ENCODE measurements at places on chromosomes 1 and 21. TPM values are rescaled to one million over a fixed set of nuclear protein-coding genes. Genes with fewer than 3 reads are reported as not detected.

- no peak for DNase-seq
Observed at GRCh38 chr1:162872981-162873380, 12.0 kb upstream of the CCDC190 start.

DNA sequence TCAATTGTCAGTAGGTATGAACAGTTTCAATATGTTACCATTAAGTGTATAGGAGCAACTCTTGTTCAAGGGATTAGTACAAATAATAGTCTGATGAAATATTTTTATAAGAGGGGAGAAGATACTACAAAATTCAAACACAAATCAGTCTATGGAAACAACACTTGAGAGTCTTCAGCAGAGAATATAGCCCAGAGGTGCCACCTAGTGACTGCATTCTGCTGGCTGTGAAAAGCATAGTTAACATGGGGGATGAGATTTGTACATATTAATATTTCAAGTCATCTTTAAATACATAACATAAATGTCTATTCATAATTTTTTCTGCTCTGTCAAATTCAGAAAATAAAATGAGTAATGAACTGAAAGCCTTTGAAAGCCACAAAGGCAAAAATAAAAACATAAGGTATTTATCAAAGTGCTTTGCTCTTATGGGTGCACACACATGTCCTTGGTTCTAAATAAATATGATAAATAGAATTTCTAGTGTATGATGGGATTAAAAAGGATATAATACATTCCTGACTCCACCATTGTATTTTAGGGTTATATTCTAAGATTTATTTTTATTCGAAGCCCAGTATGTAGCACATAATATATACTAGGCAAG, 440.9 kb upstream of the ZRANB2 start:
- DNase-seq, result no peak

GRCh38 chr1:6601049-6601922, 1.4 kb downstream of the KLHL21 start:
- peak; percentile 94 for DNase-seq

DNA sequence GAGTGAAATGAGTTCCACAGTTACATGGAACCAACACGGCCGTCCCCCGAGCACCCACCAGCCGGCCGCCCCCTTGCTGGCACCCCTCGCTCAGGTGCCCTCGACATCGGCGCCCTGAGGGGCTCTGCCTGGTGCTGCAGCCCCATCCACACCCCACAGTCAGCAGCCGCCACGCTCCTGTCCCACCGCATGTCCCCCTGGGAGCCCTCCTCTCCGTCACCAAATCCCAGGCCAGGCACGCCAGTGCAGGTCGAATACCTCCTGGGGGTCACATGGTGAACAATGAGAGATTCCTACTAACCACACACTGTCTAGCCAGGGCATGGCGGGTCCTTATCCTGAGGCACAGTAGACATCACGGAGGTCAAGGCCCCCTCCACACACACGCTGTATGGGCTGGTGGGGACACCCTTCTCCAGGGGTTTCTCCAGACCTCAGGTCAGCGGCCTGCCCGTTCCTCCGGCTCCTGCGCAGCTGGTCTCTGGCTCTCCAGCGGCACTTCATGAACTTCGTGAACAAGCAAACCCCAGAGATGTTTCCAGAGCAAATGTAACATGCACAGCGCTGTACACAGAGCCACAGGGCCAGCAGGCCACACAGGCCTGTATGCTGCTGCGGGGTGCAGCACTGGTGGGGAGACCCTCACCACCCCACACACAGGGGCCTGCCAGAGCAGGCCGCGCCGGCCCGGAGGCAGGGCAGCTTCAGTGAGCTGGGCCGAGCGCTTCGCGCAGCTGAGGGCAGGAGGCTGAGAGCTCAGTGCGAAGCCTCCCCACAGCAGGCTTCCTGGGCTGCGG, 21.8 kb downstream of the POFUT2 start:
- DNase-seq, result peak; percentile 80

- DNase-seq, result no peak
Observed at GRCh38 chr1:7225711-7226505, 440.7 kb downstream of the CAMTA1 start.

DNA sequence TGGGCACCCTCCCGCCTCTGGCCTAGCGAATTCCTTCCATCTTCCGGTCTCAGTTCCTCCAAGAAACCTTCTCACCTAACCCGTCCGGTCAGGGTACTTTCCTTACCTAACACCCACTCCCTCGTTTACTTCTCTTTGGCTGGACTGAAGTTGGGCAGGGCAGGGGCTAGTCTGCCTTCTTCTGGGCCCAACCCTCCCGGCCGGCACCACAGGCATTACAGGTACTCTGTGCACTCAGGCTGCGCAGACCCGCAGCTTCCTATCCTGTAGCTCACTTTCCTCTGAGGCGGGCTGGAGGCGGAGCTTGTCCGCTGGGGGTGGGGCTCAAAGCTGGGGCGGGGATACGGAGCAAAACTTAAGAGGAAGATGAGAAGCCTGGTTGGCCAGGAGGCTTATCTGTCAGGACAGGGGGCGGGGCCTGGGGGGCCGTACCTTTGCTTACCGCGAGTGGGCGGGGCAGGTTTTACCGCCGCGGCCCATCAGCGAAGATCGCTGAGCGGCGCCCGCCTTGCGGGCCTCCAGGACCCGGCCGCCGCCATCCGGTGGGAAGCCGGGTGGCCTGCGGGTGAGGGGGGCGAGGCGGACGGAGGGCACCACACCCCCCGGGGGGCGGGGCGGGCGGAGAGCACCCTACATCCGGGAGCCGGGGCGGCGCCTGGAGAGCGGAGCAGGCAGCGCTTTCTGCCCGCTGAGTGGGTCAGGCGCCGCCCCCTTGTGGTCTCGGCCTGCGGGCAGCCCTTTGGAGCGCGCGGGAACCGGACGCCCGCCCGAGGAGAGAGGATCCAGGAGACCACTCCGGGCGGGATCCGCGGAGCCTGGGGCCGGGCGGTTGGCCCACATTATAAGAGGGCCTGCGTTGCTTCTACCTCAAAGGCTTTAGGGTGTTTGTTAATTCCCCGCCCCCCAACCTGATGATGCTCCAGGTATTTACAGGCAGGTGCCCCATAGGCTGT, 31.9 kb downstream of the ZNF648 start:
- DNase-seq, result peak; percentile 98

GRCh38 chr1:234702342-234703000, 92.5 kb upstream of the IRF2BP2 start:
- no peak for DNase-seq

- no peak for DNase-seq
Observed at GRCh38 chr1:181112071-181112929, 23.8 kb downstream of the IER5 start.

DNA sequence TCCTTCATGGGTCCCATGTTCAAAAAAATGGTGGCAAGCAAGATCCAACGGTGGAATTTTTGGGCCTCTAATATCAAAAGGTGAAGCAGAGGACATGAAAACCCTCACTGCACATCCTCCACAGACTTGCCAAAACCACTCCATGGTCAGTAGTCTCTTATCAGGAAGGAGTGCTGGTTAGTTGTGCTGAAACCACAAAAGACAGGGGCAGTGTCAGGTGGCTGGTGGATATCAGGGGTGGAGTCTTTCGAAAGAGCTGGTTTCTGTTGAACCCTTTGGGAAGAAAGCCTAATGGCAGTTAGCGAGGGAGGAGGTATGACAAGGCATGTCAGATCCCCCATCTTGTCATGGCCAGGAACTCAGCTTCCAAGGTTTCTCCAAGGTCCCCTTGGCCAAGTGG, 395.9 kb upstream of the CAMK1G start:
- DNase-seq, result no peak

GRCh38 chr1:151222130-151222529, 23.8 kb downstream of the PIP5K1A start:
- DNase-seq, result no peak

- no peak for DNase-seq
Observed at GRCh38 chr1:29248409-29248808, 12.1 kb downstream of the PTPRU start.

- DNase-seq, result no peak
Observed at GRCh38 chr1:15283526-15283925, 36.5 kb downstream of the FHAD1 start.

DNA sequence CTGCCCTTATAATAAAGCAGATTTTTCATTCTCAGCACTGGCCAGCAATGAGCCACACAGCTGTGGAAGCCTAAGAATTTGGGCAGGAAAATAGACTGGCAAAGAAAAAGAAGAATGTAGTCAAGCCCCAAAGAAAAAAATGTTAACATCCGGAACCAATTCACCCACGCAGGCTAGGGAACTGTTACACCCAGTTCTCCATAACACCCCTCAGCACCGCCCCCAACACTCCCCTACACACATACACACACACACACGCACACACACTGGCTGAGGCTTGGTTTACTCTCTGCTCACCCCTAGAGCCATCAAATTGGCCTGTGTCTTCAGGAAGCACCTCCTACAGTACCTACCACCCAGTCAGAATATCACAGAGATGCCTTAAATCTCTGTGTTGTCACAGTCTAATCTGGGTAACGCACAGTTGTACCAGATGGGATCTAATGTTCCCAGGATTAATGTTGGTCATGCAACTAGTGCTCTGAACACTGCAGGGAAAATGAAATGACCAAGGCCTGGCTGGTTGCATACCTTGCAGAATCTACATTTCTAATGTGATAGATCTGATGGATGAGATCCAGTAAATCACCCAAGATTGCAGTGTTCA, 14.5 kb downstream of the TBX15 start:
- DNase-seq, result no peak

Gene PRKAA2
- 2.1 TPM for total RNA-seq

Gene LAPTM5
- total RNA-seq, result 148 TPM

Gene EDN2
- 0.77 TPM for total RNA-seq

Gene GJC2
- 1.8 TPM for total RNA-seq

Gene CITED4
- 8.4 TPM for total RNA-seq

Gene MIXL1
- not detected for total RNA-seq

Gene BSND
- not detected for total RNA-seq

Gene COL9A2
- total RNA-seq, result 4.3 TPM
